Right renal cortex interstitium (tissue), 3 donors: ENCODE measurements at places on chromosomes 6 and 20. TPM values are rescaled to one million over a fixed set of nuclear protein-coding genes. Genes with fewer than 3 reads are reported as not detected.
A peak's percentile ranks its signal among the peaks of the same experiment; 100 is the strongest.

- DNase-seq: no peak
Observed at GRCh38 chr6:24431045-24431451, 28.3 kb downstream of the MRS2 start.

DNA sequence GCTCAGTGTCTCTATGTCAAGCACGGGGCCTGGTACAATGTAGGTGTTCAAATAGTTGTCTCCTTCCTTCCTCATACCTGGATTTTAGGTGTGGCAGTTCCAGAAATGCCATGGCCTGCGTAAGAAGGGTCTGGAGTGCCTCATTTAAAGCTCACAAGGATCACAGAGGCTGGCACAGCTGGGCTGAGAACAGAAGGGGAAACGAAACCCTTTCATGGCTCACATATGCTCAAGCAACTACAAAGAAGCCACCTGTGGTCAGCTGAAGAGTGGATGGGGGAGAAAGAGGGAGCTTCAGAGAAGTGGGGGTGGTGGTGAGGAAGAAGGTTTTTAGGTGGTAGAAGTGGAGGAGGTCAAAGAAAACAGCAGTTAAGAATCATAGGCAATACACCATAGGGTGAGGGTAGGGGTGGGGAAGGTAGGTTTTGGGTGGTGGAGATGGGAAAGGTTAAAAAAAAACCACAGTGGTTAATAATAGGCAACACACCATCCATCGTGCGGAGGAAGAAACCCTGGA is 17.0 kb upstream of the TOP1 start:
- DNase-seq: no peak

DNA sequence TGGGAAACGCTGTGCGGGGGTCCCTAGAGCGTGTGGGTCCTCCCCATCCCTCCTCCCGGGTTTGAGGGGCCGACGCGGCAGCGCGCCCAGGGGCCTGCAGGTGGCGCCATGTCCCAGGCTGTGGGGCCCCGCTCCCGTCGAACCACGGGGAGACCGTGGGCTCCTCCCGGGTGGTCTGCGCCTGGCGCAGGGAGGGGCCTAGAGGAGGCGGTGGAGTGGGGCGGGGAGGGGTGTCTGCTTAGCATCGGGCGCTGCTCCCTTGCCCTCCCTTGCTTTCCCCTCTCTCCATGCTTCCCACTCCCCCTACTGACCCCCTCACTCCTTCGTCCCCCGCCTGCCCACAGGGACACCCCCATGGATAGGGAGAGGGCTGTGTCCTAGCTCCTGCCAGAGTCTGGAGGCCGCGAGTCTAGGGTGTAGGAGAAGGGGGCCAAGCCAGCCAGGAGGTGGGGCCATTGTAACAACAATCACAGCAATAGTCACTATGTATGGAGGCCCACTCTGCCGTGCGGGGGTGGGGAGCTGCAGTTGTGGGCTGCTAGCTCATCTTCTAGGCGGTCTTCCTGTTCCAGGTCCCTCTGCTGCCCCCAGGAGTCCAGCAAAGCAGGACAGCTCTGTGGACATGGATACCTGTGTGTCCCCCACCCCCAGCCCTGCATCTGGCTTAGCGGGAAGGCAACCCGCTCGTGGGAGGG is 51.7 kb downstream of the CHMP4B start:
- no peak for DNase-seq

GRCh38 chr6:148898376-148899014 is 151.7 kb downstream of the UST start:
- peak; percentile 50 for DNase-seq

DNA sequence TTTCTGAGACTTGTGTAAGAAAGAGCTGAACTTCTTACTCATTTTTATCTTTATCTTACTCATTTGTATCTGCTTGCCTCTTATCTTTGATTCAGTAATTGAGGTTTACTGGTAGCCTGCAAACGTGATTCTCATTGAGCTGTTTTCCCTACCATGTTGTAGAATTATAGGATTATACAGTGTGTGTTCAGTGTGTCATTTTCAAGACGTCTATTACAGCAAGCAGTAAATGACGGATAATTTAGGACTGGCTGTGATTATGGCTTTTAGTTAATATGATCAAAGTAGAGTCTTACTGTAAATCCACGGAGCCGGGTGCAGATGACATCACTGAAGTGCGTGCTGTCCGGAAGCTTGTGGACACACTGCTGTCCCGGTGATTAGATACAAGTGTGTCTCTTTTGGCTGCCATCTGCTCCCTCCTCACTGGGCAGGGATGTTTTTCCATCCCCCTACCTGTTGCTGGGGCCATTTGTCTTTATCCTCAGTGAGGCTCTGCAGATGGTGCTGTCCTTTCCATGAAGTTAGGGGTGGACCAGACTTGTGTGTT is 6.0 kb downstream of the NELFCD start:
- no peak for DNase-seq

- no peak for DNase-seq
Observed at GRCh38 chr6:150418827-150419594, 50.2 kb downstream of the IYD start.

DNA sequence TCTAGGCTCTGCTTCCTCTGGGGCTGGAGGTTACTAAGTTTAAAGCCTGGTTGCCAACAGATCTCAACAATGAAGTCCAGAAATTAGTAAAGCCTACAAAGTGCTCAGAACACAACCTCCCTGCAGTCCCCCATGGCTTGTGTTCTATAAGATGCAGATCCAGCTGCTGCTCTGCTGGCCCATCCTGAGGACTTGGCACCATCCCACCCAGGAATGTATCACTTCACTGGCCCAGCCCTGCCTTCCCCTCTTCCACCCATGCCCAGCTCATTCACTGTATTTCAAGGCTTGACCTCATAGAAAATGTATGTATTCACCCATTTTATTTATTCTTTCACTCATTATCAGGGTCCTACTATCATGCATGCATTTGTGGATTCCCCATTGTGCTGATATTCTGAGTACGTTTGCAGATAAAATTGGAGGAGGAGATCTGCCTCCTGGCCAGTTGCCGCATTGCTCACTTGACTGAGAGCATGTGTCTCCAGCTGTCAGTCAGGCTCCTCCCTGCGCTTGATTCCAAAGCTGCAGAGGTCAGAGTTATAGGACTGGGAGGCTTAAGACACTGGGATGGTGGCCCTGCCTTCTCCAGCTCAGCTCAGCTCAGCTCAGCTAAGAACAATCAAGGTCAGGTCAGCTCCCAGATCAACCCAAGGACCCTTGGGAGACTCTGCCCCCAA is 104.8 kb downstream of the MAFB start:
- DNase-seq: no peak

GRCh38 chr20:35285806-35286076 is 1.2 kb upstream of the EIF6 start:
- DNase-seq: no peak

- no peak for DNase-seq
Observed at GRCh38 chr6:136226674-136227377, 23.3 kb downstream of the MTFR2 start.

- no peak for DNase-seq
Observed at GRCh38 chr6:108193835-108194234, 28.0 kb downstream of the NR2E1 start.

- DNase-seq: no peak
Observed at GRCh38 chr6:63558278-63558677, 14.0 kb upstream of the LOC128125822 start.

DNA sequence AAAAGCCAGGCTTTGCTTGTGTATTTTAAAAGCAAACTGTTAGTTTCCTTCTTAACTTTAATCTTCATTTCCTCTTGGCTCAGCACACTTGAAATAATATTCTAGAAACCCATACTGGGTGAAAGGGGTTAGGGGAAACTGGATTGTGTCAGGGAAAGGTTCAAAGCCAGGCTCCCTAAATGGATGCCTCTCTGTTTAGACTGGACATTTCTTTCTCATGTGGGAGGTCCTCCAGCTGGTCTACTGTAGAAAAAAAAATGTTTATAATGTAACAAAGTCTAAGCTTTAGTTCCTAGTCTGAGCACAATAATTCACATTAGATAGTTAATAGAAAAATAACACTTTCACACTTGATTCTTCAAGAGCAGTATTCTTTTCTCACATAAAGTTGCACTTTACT is 89.0 kb upstream of the AKIRIN2 start:
- no peak for DNase-seq

DNA sequence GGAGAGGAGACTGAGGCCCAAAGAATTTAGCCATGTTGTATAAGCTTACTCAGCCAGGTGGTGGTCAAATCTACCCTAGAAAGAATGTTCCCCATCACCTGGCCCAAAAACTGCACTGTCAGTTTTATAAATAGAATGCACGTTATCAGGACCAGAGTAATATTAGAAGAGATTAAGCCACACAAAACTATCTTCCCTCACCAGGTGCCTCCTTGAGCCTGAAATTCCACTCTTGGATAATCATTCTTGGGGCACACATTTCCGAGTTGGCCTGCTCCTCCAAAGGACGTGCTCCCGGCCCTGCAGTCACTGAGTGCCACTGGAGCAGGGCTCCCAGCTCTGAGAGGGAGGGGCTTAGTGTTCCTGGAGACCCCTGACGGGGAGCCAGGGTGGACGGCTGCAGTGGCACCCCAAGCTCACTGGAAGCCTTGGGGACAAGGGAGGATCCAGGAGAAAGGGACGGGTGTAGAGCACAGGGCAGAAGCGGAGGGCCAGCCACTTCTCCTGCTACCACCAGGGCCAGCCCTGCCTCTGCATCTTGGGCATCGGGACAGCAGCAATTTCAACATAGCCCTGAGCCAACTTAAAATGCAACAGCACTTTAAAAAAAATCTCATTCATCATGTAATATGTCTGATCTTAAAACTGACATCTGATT is 160.8 kb upstream of the QKI start:
- no peak for DNase-seq

DNA sequence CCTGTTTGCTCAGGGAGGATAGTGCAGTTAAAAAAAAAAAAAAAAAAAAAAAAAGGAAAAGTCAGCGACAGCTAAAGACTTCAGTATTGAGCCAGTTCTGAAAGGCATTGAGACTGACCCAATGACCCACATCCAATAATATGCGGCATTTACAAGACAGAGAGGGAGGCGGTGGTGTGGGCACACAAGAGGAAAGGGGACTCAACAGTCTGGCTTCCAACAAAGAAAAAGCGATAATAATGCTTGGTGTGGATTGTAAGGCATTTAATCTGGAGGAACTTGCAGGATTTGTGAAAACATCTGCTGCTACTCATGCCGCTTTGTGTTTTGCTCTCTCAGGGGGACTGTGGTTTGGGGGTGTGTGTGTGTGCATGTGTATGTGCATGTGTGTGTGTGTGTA is 784.3 kb upstream of the CHD6 start:
- DNase-seq: no peak

DNA sequence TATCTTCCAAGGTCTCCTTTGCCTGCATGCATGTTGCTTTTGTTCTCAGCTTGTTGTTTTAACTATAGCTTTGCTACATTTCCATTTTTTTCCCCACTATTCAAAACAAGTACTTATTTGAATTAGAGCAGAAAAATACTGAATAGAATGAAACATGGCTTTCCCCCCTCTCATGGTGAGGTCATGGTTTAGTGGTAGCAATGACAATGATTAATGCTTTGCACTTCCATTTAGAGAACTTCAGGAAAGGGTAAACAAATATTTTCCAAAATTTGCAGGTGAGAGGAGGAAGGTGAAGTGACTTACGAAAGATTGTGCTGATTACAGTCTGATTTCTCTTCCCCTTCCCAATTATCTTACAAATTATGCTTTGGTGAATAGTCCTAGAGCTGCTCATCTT is 47.8 kb upstream of the TRAF3IP2 start:
- no peak for DNase-seq

DNA sequence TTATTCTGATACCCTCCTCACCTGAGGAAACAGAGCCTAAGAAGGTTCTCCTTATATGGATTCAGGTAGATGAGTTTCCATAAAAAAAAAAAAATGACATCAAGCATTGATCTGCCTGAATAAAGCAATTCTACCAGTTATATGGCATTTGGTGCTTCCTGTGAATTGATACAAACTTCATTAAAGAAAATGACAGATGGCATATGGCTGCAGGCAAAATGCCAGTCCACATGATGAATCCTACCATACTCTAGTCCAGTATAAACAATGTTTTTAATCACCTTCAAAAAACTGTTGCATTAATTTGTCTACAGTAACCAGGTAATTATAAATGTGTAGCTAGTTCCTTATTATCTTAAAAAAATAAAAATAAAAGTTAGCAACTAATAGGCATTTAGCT is 559.2 kb upstream of the FLRT3 start:
- DNase-seq: no peak

DNA sequence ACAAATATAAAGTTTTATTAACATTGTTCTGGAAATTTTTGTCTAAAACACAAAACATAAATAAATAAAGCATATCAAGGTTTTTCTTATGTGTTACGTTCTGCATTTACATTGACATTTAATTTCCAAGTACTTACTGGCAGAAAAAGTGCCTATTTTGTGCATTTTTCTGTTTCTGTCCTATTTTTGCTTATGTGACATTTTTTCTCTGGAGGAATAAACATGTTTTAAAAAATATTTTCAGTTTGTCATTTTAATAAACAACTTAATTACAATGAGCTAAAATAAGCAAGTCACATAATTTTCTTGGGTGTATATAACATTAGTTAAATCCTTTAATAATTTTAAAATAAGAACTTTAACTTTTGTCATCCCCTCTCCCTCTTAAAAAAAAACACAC is 94.4 kb upstream of the HS3ST5 start:
- DNase-seq: no peak

The HLA-DQB2 gene
- 1.3 TPM for polyA plus RNA-seq

The ZNF391 gene
- polyA plus RNA-seq: 11.1 TPM

The MEP1A gene
- not detected for polyA plus RNA-seq

The IL17A gene
- not detected for polyA plus RNA-seq

The ZNF217 gene
- 32.2 TPM for polyA plus RNA-seq

The MLIP gene
- polyA plus RNA-seq: 0.94 TPM

The MATN4 gene
- 0.33 TPM for polyA plus RNA-seq

The DACT2 gene
- polyA plus RNA-seq: 17.5 TPM
